ENCODE measurements at places on chromosomes 12 and 14.

DNA sequence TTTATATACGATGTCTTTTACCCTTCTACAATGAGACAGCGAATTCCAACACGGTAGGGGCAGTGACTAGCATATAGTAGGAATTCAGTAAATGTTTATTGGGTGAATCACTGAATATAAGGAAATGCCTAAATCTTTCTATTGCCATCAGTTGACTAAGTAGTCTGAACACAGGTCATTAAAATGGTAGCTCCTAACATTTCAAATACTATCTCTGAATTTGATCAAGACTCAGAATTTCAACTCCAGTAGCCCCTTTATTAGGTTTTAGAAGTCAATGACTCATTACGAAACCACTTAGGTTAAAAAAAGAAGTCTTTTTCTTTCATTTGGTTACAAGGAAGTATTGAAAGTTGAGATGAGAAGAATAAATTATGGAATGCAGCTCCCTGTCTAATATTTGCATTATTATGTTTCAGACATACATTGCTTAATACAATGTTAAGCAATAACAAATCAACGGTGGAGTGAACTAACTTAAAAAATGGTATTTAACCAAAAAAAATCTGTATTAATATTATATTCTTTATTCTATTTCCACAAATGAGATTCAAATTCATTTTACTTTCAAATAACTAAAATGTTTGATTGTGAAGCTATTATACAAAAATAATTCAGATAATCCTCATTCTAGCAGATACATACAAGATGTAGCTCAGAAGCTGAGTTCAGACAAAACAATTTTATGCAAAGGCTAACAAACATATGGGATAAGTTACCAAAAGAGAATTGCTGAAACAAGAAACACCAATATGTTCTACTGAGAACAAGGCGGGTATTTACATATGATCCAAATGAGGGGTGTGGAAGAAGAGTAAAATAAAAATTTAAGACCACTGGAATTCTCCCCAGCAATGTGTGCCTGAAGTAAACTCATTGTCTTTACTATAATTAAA lies 302.7 kb downstream of the CEP128 start:
- DNase-seq: no peak

DNA sequence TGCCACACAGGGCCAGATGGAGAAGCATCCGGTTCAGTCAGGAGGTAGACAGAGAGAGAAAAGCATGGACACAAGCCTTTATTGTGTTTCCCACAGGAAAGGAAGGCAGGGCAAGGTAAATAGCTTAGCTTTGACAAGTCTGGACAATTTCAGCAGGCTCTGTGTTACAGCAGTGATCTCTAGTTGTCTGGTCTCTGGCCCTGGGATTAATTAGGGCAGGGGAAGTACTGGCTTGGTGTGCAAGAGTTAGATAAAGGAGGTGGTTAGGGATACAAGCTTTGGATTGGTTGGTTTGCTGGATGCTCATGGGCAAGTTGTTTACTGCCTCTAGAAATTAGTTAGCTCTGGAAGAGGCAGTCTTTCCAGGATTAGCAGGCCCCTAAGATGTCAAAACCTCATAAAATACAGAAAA lies 15.1 kb upstream of the NGDN start:
- no peak for DNase-seq

GRCh38 chr12:101455685-101456084 lies 19.5 kb upstream of the SPIC start:
- DNase-seq: peak; percentile 8

DNA sequence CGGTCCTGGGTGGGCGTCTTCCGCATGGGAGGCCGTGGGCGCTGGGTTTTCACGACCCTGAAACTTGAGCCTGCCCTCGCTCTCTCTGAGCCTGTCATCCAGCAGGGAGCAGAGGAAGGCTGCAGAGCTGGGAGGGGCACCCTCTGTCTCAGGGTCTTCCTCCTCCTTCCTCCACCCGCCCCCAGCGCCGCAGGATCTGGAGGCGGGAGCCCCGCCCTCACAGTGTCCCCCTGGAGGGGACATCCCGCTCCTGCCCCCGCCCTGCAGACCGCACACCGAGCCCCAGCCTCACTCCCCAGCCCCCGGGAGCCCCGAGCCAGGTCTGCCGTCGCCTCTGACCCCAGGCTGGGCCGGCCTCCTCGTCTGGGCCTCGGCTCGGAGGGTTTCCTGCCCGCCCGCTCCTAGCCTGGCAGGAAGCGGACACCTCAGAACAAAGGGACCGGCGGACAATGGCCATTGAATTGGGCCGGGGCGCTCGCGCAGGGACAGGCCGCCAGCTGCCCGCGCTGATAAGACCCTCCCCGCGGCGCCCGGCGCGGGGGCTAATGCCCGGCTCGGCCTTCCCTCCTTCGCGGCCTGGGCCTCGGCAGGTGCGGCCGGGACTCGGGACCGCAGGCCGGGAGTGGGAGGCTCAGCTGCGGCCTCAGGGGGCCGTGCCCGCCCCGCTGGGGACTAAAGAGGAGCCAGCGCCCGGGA lies 15.3 kb upstream of the NUDT14 start:
- DNase-seq: no peak

DNA sequence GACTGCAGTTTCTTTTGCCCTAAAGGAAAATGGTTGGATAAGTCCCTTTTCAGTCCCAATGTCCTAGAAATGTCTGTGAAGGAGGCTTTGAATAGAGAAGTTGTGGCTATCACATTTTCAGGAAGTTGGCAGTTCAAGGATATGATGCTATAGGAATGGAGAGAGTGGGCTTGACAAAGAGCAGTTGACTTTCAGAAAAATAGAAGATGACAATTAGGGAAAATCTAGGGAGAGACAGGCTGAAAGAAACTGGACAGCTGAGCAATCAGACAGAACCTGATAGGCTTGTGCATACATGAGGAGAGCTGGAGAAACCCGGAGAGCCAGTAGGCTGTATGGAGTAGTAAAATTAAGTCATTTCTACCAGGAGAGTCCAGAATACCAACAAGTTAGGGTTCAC lies 50.5 kb downstream of the LMNTD1 start:
- DNase-seq: no peak

GRCh38 chr12:25960961-25961360 lies 2.5 kb downstream of the RASSF8 start:
- no peak for DNase-seq

DNA sequence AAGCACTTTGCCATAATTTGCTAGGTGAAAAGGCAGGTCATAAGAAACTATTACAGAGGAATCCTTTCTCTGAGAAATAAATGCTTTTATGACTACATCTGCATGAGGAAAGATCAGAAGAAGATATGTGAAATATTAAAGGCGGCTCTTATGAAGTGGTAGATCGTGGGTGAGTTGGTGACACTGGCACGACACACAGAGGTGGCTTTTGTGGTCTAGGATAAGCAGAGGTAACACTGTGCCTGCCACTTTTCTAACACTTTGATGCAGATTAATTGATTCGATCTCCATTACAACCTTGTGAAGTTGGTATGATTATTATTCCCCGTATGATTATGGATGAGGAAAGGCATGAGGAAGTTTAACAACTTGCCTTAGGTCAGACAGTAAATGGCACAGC lies 60.0 kb upstream of the ELK3 start:
- no peak for DNase-seq

- DNase-seq: no peak
These were observed 1024.9 kb downstream of the TMEM121 start for GRCh38 chr14:106551265-106551664.

GRCh38 chr12:124938587-124938986 lies 24.1 kb upstream of the UBC start:
- no peak for DNase-seq

- no peak for DNase-seq
These were observed 68.6 kb downstream of the EP400 start for GRCh38 chr12:132018193-132018916.

DNA sequence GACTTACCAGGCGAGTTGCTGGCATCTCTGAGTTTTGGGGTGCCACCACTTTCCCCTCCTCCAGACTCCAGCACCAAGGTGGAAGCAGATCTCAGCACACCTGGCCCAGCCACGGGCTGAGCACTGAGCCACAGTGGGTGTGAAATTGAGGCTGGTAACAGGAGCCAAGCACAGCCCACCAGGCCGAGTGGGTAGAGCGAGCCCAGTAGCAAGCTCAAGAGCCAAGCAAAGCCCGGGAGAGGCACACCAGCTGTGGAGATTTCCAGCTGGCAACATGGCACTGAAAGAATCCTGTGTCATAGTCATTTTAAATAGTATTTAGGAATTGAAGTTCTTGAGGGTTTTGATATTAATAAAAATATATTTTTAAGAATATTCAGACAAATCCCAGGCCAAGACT lies 596.2 kb upstream of the TMEM132C start:
- DNase-seq: no peak

DNA sequence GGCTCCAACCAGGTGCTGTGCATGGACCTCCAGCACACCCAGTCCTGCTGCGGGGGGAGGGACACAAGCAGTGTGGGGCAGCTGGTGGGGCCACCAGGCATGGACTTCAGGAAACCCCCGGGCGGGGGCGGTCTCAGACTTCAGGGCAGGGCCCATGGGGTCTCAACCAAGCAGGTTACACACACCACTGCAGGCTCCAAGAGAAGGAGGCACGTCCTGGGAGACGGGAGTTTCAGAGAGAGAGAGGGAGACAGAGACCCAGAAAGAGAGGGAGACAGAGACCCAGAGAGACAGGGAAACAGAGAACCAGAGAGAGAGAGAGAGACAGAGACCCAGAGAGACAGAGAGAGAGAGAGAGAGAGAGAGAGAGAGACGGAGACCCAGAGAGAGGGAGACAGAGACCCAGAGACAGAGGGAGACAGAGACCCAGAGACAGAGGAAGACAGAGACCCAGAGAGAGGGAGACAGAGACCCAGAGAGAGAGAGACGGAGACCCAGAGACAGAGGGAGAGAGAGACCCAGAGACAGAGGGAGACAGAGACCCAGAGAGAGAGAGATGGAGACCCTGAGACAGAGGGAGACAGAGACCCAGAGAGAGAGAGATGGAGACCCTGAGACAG lies 128.9 kb downstream of the NCOR2 start:
- no peak for DNase-seq

DNA sequence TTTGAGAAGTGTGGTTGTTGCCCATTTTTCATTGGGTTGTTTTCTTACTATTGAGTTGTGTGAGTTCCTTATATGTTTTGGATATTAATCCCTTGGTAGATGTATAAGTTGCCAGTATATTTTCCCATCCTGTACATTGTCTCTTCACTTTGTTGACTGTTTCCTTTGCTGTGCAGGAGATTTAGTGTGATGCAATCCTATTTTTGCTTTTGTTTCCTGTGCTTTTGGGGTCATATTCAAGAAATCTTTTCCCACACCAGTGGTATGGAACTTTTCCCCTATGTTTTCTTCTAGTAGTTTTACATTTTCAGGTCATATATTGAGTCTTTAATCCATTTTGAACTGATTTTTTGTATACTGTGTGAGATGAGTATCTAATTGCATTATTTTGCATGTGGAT lies 92.8 kb downstream of the PTHLH start:
- no peak for DNase-seq

GRCh38 chr12:50564237-50564947 lies 59.6 kb downstream of the DIP2B start:
- DNase-seq: no peak

GRCh38 chr14:102320033-102320660 lies 601 bp downstream of the ZNF839 start:
- peak; percentile 41 for DNase-seq

- DNase-seq: no peak
These were observed 4.3 kb downstream of the MBIP start for GRCh38 chr14:36316131-36316530.

GRCh38 chr12:58727521-58727920 lies 192.8 kb downstream of the LRIG3 start:
- DNase-seq: no peak

GRCh38 chr12:89081719-89082369 lies 270.5 kb downstream of the DUSP6 start:
- no peak for DNase-seq

DNA sequence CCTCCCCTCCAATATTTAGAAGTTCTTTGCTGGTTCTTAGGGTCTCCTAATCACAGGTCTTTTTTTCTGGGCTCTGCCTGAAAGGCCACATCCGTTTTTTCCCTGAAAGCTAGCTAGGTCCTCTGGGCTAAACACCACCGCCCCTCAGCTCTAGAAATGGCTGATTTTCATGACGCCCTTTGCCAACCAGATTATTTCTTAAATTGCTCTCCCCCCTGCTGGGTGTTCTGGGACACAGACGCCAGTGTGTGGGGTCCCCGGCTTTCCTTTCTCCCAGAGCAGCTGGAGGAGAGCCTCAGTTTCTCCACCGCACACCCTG lies 45.3 kb upstream of the ATP23 start:
- DNase-seq: no peak

- DNase-seq: no peak
These were observed 31.9 kb upstream of the FOS start for GRCh38 chr14:75246546-75247285.

GRCh38 chr12:57164966-57165625 lies 17.7 kb upstream of the LRP1-AS start:
- DNase-seq: no peak

DNA sequence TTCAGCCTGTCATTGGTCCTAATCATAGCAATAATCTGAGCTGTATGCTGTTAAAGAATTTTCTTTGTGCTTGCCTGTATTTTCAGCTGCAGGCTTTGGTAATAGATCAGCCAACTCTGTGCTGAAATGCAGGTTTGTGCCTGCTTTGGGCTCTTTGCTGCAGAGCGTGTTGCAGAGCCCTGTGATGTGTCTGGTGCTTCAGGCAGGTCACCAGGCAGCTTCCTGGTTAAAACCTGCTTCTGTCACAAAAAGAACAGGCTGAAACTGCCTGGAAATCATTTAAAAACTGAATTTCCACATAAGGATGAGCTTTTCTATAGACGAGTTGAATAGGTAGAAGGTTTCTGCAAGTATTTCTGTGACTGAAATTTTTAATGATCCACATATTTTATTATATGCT lies 3.1 kb downstream of the DIP2B start:
- DNase-seq: no peak

GRCh38 chr14:61498303-61498702 lies 176.9 kb downstream of the PRKCH start:
- no peak for DNase-seq

DNA sequence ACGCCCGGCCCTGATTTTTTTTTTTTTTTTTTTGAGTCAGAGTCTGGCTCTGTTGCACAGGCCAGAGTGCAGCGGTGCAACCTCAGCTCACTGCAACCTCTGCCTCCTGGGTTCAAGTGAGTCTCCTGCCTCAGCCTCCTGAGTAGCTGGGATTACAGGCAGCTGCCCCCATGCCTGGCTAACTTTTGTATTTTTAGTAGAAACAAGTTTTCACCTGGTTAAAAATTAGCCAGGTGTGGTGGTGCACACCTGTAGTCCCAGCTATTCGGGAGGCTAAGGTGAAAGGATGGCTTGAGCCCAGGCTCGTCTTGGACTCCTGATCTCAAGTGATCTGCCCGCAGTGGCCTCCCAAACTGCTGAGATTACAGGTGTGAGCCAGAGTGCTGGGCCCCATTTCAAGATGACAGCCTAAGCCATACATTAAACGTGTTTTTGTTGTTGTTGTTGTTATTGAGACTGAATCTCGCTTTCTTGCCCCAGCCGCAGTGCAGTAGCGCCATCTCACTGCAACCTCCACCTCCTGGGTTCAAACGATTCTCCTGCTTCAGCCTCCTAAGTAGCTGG lies 42.7 kb upstream of the EAPP start:
- DNase-seq: no peak

DNA sequence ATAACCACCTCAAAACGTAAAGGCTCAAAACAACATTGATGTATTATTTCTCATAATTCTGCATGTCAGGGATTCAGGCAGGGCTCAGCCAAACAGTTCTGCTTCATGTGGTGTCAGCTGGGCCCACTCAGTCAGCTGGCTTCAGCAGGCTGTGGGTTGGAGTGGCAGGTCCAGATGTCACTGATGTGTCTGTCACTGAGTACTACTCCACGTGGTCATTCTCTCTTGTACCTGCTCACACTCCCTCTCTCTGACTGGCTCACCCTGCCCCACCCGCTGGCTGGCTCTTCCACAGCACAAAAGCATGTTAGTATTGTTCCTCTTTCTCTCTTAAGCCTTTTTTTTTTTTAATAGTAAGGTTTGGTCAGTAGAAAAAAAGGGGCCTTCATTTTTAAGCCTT lies 182.4 kb downstream of the DICER1 start:
- no peak for DNase-seq
